ENCODE measurements at places on chromosomes 11 and 22.
A peak's percentile ranks its signal among the peaks of the same experiment; 100 is the strongest.

DNA sequence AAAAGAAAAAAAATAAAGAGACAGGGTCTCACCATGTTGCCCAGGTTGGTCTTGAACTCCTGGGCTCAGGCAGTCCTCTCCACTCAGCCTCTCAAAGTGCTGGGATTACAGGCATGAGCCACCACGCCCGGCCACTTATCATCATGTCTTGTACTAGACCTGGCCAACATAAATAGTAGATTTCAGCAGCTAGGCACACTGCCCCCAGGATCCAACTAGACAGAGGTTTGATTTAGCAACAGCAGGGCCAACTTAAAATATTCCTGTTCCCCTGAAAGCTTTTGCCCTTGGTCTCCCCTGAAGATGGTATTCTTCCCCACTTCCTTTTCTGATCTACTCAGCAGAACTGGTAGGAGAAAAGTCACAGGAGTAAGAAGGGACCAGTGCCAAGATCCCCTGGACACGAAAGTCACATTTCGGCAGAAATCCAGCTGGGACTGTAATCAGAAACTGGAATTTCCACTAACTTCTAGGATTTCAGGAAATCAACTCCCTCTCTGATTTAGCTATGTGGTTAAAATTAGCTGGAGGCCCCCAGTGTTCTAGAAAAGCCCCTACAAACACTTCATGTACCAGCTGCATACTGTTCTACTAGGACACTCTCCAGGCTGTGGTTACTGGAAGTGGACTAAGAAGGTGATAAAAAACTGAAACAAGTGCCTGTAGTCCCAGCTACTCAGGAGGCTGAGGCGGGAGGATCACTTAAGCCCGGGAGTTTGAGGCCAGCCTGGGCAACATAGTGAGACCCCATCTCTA lies 8.9 kb upstream of the PPP2R1B start:
- DNase-seq = no peak

DNA sequence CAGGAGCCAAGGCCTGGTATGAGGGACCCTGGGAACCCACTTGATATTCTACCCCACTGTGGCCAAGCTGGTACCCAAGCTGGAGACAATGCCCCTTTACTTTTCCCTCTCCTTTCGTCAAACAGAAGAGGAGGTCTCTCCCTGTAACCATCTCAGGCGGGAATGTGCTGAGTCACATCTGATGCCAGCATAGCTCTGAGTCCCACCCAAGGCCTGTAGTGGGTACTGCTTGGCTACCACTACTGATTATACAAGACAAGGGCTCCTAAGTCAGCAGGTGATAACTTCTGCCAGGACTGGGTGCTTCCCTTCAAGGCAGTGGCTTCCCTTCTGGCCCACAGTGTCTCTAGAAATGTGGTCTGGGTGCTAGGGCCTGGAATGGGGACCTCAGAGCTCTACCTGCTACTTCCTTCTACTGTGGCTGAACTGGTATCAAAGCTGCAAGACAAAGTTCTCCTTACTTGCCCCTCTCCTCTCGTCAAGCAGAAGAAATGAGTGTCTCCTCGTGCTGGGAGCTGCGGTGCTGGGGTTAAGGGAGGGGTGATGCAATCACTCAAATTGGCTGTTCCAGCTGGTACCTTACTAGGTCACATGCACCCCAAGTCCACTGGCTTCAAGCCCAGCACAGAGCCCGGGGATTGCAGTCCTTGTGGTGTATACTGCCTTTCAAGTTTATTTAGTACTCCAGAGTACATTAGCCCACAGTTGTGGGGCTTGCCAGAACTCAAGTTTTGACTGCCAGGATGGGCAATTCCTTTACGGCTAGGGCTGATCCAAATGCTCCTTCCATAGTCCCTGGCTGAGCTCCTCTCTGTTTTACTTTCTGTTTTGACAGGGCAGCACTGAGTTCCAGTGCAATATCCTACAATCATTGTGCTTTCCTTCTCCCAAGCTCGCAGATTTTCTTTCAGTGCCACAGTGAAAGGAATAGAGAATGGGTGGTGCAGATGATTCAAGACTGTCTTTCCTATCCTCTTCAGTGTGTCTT lies 419.7 kb upstream of the CNTN5 start:
- no peak for DNase-seq

- no peak for DNase-seq
These were observed 17.2 kb upstream of the CRYBB3 start for GRCh38 chr22:25182131-25183110.

DNA sequence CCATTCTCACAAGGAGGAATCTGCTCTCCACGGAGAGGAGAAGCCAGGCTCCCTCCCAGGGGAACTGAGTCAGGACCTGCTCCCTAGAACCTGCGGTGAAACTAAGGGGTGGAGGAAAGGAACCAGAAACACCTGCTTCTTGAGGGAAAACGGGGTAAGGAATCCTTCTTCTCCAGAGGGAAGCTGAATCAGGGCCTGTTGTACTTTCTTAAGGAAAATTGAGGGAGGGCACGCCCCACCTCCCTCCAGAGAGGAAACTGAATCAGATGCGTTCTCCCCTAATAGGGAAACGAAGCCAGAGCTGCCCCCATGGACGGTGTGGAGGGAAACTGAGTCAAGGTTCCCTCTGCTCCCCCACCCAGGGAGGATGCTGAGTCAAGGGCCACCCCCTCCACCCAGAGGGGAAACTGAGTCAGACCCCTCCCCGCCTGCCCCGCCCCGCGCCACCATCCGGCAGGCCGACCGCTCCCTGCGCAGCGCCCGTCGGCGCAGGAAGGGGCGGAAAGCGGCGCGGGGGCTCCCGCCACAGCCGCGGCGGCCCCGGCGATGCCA lies 393 bp downstream of the RELA start:
- DNase-seq = no peak

- DNase-seq = no peak
These were observed 454.1 kb upstream of the CADM1 start for GRCh38 chr11:115958089-115959000.

- DNase-seq = no peak
These were observed 14.0 kb upstream of the KCTD14 start for GRCh38 chr11:78037056-78037455.

- DNase-seq = no peak
These were observed 13.1 kb downstream of the USH1C start for GRCh38 chr11:17531071-17531600.

GRCh38 chr22:27625769-27626674 lies 175.5 kb downstream of the MN1 start:
- DNase-seq = no peak

DNA sequence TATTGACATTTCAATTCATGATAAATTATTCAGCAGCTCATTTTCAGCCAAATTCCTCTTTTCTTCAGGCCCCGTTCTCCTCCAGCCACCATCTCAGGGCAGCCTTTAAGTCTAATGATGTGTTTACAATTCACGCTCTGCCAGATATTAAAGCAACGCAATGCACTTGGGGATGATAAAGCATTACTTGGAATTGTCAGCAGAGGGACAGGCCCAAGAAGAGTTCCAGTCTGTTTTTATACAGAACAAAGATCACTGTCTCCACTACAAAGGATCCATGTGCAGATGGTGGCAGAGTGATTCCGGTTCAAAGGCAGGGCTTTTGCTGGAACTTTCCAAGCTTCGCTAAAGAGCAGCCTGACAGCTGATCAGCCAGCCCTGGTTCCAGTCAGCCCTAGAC lies 13.6 kb upstream of the GALNT18 start:
- DNase-seq = no peak

DNA sequence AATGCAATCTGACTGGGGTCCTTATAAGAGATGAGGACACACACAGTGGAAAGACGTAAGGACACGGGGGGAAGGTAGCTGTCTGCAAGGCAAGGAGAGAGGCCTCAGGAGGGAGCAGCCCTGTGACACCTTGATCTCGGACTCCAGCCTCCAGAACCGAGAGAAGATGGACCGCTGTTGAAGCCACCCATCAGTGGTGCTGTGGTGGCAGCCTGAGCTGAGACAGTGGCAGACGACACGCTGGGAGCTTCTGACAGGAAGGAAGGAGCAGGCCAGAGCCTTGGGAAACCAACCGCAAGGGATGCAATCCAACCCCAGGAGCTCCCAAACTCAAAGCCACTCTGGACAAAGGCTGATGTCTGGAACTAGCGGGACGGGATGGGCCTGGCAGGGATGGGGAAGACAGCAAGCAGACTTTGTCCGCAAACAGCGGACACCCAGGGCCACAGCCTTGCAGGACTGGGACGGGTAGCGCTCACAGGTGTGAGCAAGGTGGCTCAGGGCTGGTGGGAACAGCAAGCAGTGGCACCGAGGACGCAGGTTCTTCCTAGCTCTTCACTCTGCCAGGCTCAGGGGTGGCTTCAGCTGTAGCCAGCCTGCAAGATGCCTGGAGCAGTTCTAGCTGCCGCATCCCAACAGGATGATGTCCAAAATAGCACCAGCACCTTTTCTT lies 10.9 kb downstream of the LTO1 start:
- DNase-seq = no peak

DNA sequence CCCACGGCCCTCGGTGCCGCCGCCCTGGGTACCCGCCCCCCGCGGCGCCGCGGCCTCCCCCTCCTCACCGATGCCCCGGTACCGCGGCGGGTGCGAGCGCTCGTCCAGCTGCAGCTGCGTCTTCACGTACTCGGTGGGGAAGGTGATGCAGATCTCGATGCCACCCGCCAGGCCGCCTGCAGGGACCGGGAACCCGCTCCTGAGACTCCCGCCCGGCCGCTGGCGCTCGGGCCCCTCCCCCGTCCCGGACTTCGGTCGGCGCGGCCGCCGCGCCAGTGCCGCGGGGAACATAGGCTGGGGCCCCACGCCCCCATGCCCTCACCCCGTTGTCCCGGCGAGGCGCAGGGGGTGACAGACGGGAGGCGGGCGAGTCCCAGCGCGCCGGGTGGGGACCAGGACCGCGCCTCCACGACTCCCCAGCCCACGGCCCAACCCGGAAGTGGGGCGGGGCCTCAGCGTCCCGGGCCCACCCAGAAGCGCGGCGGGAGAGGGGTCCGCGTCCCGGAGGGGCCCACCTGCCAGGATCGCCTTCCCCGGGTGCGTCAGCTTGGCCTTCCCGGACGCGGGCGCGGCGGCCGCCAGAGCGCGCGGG lies 375 bp downstream of the SLC25A1 start:
- DNase-seq = no peak

DNA sequence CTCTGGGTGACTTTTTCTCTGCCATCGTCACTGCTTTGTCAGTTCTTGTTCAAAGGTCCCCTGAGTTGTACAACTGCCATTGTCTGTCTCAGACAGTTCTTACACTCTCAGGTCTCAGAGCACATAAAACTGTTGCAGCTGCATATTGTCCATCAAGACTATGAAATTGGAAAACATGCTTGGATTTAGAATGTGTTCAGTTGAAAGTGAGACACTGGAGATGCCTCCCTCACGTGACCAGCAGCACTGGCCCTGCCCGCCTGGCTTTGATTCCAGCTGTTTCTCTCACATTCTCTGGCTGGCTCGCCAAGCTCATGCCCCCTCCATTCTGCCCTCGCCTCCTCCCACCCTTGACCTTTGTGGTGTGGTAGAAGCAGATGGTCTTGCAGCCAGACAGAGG lies 244.2 kb downstream of the NTM start:
- no peak for DNase-seq

- DNase-seq = no peak
These were observed 99.0 kb downstream of the AMOTL1 start for GRCh38 chr11:94866936-94867795.

- no peak for DNase-seq
These were observed 8.2 kb downstream of the GGT5 start for GRCh38 chr22:24236656-24237055.

DNA sequence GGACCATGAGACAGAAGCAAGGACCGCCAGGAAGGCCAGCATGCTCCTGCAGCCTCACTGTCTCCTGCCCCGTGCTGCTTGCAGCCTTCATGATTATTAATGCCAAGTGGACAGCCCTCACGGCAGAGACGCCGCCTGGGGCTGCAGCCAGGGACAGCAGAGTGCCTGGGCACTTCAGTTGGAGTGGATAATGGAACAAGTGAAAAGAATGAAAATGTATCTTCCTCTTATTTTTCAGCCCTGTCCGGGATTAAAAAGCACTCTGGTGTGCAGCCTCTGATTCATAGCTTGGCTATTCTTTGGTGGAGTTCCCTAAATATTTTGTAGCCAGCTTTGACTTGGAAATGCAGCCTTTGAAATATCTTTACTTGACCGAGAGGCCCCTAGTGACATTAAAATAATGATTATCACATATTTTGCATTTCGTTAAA lies 1404.2 kb downstream of the BRD1 start:
- DNase-seq = no peak

GRCh38 chr11:131695889-131696429 lies 325.5 kb downstream of the NTM start:
- DNase-seq = no peak

- DNase-seq = no peak
These were observed 129.1 kb downstream of the APOL5 start for GRCh38 chr22:35846804-35847203.

- no peak for DNase-seq
These were observed 323.7 kb downstream of the LUZP2 start for GRCh38 chr11:24820541-24820940.

DNA sequence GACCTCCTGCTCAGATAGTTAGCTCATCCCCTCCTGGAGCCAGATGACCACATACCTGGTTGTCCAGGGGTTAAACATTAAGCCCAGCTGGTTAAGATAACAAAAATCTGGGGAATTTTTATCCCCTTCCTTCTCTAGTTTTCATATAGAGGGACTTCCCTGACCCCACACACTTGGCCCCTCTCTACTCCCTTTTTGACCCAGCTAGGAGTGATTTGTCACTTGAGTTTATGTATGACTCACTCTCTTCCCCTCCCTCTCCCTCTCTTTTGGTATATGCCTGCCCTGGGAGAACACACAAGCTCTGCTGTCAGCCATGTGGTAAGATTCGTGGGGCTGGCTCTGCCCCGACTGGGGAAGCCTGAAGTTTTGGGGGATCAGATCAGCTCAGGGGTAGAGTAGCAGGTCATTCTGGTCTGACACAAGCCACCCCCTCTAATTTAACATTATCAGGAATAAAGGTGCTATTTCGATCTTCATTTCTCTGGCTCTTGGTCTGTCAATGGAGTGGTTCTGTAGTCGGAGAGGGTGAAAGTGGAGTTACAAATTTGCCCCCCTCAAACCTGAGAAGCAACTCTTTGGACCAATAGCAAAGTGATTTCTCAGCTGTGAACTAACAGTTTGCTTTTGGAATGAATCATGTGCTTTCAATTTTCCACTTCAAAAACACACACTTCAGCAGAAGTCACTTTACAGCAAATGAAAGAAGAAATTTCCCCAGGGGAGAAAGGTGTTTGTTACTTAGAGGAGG lies 415.3 kb upstream of the CADM1 start:
- peak; percentile 56 for DNase-seq

GRCh38 chr11:75598264-75598663 lies 36.2 kb downstream of the SERPINH1 start:
- DNase-seq = no peak

DNA sequence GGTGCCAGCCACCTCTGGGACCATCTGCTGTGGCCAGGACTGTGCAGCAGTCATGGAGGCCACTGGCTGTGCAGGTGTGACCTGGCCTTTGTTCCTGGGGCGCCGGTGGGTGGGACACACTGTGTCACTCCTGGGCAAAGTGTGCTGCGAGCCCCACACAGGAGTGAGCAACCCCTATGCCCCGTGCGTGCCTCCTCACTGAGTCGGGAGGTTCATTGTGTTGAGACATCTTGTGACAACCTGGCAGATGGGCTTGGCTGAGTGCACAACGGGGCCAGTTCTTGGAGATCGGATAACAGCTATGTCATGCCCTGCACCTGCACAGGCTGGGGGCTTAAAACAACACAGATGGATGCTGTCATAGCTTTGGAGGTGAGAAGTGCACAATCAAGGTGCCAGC lies 13.5 kb downstream of the ANO1 start:
- DNase-seq = no peak
